Cortex of kidney (tissue), 1 donor: ENCODE measurements at places on chromosomes 6 and 20.

- DNase-seq = no peak
Observed at GRCh38 chr6:169800116-169800667, 48.8 kb downstream of the ERMARD start.

DNA sequence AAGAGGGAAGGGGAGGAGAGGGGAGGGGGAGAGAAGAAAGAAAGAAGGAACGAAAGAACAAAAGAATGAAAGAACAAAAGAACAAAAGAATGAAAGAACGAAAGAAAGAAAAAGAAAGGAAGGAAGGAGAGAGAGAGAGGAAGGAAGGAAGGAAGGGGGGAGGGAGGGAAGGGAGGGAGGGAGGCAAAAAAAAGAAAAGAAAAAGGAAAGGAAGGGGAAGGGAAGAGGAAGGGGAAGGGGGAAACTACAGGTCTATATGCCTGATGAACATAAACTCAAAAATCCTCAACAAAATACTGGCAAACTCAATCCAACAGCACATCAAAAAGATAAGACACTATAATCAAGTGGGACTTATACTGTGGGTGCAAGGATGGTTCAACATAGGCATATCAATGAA, 13.7 kb upstream of the LGSN start:
- DNase-seq = no peak

DNA sequence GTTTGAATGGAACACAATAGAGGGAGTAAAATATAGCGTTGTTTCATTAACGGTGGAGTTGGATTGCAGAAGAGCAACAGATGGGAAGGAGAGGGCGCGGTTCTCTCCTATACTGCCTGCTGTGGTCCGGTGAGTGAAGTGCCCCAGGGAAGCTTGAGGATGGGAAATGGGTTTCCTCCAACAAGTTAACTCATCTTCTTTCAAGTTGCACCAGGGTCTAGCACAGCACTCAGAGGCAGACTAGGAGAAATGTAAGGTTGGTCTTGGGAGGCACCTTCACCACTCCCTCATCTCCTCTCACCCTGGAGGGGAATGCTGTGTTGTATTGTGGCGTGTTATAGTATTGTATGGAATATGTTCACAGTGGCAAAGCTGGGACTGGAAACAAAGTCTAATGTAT, 96.9 kb upstream of the SLC24A3 start:
- DNase-seq = no peak

DNA sequence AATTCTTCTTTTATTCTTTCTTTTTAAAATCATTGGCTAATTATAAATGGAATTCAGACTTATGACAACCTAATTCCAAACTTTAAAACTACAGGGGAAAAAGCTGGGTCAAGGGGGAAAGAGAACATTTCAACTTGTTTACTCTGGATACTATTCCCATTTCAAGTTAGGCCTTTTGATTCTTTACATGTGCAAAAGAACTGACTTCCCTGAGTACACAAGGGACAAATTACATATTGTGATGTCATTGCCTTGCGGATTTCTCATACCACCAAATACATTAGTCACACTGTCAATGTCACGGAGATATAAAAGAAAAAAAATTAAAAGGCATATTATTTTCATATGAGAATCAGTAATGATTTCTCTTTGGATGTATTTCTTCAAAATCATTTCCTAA, 96.5 kb upstream of the TBX18 start:
- DNase-seq = no peak

DNA sequence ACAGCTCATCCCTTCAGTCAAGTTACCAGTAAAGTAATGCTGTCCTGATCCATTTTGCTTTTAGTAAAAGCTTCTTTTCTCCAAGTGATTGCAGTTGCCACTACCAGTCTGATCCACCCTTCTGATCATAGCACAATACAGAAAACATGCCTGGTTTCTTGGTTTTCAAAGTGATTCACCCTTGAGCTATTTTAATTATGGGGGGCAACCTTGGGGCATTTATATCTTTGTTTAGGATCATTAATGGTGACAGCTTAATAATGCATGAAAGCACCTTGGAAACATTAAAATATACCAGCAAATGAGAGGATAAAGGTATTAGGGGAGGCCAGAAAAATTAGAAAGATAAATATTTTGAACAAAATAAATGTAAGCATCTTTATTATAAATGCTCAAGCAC, 38.4 kb downstream of the LRRC1 start:
- DNase-seq = no peak

DNA sequence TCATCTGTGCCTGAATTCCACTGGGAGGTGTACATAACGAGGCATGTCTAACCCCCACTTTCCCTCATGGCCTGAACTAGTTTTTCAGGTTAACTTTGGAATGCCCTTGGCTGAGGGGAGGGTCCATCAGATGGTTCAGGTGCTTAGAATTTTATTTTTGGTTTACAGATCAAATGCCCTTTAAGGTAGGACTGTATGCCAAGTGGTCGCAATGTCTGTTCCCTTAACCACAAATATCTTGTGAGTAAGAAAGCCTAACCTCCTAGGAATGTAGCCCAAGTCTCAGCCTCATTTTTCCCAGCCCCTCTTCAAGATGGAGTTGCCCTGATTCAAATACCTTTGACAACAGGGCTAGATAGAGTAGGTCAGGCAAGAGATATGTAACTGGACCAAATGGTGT, 78.4 kb downstream of the RNASET2 start:
- no peak for DNase-seq

- DNase-seq = no peak
Observed at GRCh38 chr6:41347378-41348050, 12.1 kb downstream of the NCR2 start.

DNA sequence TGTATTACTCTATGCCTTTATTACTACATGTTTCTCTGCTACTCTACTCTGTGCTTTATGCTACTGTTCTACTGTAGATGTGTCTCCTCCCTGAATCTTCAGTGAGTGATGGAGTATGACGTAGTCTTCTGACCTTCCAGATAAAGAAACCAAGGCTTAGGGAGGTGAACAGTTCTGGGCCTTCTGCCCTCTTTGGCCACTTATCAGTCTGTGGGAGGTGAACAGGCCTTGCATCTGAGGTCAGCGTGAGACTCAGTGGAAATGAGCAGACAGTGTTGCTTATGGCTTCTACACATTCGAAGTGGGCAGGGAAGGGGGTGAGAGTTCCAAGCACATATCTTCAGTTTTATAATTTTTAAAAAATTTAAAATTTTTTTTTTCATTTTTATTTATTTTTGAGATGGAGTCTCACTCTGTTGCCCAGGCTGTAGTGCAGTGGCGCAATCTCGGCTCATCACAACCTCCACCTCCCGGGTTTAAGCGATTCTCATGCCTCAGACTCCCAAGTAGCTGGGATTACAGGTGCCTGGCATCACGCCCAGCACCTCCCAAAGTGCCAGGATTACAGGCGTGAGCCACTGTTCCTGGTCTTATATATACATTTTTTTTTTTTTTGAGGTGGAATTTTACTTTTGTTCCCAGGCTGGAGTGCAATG, 24.2 kb downstream of the MYBL2 start:
- DNase-seq = no peak

GRCh38 chr6:149492798-149493343, 8.1 kb upstream of the ZC3H12D start:
- no peak for DNase-seq

- no peak for DNase-seq
Observed at GRCh38 chr6:135458051-135458450, 39.5 kb downstream of the AHI1 start.

DNA sequence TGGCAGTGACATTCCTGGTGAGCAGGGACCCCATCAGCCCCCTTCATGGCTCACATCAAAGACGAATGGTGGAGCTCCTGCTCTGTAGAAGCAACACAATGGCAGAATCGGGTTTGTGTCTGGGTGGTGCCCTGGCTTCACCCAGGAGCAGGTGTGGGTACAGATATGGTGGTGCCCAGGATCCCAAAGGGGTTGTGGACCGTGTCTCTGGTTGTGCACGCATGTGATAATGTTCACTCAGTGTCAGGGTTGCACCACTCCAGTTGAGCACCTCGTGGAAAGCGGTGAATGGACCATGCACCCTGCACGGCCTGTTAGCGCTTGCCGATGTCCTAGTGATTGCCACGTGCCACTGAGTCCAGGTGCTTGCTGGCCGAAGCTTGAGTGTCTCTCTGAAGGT, 63.0 kb downstream of the IGF2R start:
- no peak for DNase-seq

GRCh38 chr20:47740121-47740861, 45.0 kb downstream of the SULF2 start:
- DNase-seq = no peak

DNA sequence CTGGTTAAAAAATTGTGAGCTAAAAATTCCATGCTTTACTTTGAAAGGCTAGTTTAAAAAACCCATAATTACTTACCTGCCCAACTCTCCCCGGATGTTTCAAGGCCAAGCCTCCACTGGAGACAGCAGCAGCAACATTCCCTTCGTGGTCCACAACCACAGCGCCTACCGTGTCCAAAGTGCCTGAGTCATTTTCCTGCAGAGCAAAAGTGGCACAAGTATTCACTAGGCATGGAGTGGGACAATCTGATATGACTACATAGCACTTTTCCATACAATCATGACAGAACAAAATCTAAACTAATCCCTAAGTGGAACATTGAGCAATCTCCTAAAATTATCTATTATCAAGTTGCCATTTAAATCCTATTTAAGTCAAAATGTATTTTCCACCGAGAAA, 104.8 kb downstream of the TASP1 start:
- DNase-seq = no peak

DNA sequence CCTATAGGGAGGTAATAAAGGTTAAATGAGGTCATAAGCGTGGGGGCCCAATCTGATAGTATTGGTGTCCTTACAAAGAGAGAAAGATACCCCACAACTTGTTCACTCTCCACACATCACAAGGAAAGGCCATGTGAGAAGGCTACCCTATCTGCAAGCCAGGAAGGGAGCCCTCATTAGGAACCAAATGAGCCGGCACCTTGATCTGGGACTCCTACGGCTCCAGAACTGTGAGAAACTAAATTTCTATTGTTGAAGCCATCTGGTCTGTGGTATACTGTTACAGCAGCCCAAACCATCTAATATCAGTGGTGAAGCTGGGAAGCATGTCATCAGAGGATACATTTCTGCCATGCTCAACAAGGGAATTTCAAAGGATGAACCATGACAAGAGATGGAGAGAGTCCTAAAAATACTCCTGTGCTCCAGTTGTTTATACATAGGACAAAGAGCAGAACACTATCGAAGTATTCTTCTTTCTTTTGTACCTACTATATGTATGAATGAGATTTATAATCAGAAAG, 10.4 kb downstream of the COX7A2 start:
- no peak for DNase-seq

- DNase-seq = no peak
Observed at GRCh38 chr20:53751620-53752318, 158.1 kb upstream of the ZNF217 start.

DNA sequence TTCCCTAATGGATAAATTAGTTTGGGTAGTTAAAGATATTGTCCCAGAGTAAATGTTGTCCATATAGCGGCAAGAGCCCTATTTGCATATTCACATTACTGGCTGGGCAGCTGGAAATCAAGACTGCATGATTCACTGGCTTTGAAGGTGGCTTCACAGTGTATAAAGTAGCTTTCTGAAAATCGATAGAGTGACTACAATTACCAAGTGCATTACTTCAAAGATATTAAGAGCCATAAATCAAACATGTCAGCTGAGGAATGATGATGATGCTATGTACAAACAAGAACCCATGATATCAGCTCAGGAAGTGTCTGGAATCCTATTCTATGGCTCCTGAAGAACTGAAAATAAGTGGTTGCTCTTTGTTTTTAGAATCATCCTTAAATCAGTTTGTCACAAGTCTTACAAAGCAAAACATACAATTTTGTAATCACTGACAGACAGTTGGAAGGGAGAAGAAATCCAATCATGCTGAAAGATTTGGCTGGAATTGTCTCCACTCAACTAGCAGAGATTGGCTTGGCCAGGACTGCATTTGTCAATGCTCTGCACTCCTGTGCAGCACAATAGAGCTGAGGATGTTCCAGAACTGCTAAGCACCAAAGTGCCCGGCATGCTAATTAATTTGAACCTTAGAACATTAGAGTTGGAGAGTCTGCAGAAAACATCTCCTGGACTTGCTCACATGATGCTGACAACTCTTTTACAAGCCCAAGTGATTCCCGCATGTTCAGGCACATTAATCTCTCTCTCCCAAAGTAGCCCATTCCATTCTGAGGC, 77.9 kb upstream of the B3GAT2 start:
- DNase-seq = no peak

DNA sequence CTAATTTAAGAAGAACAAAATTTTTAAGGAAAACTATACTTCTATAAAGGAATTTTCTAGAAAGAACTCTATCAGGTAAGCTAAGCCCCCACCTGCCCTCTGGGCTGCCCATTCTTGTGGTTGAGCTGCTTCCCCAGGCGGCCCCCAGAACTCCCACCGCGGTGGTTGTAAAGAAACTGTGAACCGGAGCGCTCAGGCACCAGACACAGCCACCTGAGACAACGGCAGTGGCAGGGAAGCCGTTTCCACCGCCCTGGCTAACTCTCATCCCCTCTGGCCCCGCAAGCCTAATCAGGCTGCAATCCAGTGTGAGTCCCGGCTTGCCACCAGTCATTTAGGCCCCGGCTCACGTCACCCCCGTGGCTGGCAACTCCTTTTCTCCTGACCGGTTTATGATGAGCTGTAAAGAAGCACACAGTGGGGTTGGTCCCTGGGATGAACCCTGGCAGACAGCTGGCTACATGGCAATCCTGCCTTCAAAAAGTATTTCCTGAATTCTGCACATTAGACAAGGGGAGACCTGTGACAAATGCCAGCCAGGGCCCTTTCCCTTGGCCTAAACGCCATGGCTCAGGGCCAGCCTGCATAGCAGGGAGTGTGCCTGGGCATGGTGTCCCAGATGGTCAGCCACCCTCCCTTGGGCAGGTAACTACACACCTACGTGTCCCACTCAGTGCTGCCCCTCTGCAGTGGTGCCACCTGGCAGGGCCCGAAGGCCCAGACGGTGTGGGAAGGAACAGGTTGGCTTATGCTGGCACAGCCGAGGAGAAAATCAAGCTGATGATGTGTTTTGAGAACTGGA, 63.8 kb upstream of the GPR31 start:
- no peak for DNase-seq

- no peak for DNase-seq
Observed at GRCh38 chr6:148285205-148285604, 57.4 kb upstream of the SASH1 start.

DNA sequence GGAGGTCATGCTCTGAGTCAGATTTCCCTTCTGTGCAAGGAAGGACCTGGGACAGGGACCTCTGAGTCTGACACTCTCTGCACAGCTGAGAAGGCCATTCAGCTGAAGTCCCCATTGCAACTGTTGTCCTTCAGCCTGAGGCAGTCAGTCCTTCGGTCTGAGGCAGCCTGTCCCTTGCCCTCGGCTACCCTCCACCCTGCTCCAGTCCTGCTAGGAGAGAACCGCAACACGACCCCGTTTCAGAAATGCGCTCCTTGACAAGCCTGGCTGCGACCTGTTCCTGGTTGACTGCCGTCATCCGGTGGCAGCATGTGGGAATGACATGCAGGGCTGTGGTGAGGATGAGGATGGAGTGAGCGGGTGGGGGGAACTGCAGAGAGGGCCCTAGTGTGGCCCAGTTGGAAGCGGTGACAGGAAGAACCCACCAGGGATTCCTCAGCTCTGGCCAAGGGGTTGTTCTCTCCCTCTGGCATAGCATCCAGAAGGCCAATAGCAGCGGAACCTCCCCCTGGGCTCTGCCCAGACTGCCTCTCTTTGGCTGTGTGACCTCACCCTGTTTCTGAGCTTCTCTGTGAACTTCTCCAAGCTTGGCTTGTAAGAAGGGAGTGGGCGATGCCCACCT, 40.3 kb upstream of the ANGPT4 start:
- no peak for DNase-seq
